ENCODE measurements at places on chromosomes 2 and 18.

DNA sequence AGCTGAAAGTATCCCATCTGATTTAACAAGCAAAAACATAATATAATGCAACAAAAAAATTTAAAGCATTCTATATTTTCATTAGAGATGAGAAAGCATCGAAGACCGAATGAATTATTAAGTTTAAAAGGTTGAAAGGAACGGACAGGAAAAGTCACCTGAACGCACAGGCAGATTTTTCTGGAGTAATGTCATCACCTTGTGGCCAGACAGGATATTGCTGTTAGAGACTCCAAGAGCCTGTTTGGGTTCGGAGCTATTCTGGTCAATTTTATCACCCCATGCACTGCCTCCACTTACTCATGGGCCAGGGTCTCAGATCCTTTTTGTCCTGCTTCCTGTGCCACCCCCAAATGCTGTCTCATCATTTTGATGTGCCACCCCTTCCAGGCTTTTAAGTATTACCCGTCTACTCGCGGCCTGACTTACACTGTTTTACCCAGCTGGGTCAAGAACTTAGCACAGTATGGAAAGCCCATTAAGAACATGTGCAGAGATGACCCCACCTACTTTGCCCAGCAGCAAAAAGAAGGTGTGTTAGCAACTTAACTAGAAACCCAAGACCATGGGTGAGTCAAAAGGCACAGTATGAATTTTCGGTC is 27.3 kb downstream of the GKN2 start:
- DNase-seq = peak; percentile 72

DNA sequence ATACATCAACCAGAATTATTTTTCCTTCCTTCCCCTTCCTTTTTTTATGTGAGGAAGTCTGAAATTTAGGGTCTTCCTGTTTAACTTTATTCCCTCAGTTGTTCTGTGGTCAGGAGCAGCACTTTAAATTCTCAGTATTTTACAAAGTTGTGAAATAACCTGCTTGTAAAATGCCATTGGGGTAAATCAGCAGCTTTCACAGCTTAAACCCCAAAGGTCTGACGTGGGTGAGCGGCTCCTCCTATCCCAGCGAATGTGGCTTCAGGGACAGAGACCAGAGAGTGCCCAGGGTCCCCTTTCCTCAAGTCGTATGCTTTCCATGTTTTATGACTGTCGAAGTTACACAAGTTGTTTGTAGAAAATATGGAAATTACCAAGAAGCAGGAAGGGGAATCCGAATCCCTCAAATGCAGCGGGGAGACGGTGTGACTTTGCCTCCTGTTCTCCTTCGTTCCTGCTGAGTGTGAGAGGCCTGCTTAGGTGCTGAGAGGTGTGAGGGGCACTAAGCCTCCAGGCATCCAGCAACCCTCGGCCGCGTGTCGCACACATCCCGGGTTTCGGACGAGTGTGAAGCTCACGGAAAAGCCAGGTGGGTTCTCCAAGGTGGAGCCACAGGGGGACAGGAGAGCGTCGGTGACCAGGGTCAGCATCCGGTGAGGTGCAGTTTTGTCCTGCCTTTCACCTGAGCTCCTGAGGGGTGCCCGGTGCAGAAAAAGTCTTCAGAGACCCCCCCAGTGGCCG is 10.8 kb upstream of the KCNG2 start:
- peak; percentile 73 for DNase-seq

GRCh38 chr2:38528008-38528442 is 74.7 kb downstream of the HNRNPLL start:
- DNase-seq = peak; percentile 89

DNA sequence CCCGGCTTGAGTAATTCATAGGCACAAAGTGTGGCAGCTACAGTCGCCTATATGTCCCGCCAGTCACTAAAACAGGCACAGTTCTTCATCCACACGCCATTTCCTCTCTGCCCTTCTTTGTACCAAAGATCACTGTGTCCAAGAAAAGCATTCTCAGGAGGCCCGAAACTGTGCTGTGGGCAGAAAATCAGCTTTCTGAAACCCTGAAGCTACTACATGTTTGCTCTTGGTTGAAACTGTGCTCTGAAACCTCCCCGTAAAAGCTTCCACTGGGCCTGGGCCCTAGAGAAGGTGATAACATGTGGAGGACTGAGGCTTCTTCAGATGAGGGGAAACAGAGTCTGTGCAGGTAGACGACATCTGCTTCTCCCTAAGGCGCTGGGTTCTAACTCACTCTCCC is 75.6 kb upstream of the ID2 start:
- no peak for DNase-seq

GRCh38 chr2:63993871-63994270 is 25.4 kb downstream of the VPS54 start:
- DNase-seq = no peak

DNA sequence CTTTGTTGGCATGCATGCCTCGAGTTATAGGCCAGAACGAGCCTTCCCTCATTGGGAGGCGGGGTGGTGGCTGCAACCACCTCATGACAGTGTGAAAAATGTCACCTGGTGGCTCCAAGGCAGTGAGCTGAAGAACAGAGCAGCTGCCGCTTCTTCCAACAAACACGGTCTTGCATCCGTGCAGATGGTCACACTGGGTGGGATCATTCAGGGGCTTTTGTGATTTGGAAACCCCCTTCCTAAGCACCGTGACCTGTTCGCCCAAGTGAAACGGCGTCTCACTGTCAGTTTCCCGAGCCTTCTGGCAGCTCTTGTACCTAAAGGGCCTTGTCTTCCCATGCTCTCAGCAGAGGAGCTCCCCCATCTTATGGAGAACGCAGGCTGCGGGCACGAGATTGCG is 159.7 kb downstream of the NAPG start:
- no peak for DNase-seq

DNA sequence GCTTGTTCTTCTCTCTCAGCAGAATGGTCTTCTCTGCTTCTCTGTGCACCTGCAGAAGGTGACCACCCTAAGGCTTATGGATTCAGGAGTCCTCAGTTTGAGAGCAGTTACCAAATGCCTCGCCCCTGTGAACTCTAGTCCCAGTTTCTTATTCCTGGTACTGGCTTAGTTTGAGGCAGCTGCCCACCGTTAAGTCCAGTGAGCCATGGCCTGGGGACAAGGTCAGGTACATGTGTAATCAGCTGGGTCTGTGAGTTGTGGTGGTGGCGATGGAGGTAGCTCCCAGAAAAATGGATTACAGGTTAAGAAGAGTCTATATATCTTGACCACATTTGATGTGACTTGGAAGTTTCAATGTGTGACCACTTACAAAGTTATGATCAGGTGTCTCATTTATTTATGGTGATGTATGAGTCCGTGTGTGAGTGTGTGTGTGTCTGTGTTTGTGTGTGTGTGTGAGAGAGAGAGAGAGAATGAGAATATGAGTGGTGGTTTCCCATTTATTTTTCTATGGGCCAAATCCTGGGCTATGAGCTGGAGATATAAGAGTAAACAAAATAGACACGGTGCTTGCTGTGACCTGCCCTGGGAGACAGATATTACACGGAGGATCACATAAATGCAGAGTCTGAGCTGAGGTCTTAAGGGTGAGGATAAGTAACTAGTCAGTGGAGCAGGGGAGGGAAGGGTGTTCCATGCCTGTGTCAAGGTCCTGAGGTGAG is 13.0 kb upstream of the IL1RN start:
- no peak for DNase-seq

GRCh38 chr2:240423788-240424191 is 11.7 kb upstream of the GPC1 start:
- DNase-seq = no peak

GRCh38 chr2:176111309-176111663 is 4.2 kb downstream of the HOXD11 start:
- peak; percentile 76 for DNase-seq

DNA sequence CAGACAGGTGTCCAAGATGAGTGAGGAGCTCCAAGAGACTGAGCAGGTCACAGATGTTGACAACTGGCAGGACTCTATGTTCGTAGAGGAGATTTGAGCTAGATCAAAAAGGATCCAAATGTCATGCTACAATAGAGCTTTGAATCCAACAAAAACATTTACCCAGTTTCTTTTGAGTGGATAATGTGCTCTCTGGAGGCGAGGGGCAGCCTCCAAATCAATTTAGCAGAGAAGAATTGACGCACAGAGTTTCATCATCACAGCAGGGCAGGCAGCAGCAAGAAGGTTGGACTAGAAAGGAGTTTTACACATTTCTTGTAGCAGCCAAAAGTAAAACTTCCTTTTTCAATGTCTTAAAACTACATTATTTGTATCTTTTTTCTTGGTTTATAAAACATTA is 653.0 kb downstream of the RNF144A start:
- DNase-seq = no peak

DNA sequence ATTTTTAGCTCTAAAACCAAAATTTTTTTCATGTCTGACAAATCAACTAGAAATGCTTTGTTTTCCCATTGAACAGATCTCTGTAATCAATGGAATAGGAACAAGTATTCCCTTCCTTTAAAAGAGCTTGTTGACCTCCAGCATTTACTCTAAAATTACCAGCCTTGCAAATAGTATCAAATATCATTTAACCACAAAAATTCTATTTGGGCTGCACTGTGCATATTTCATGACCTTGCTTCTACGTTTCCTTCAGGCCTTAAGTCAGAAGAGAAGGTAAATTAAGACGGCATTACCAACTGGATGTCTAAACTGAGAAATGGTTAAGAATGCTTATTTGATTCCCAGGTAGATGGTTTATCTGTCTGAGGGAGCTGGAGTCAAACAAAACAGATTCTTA is 33.3 kb upstream of the NRXN1 start:
- DNase-seq = no peak

GRCh38 chr2:43146083-43146482 is 80.3 kb downstream of the ZFP36L2 start:
- no peak for DNase-seq

GRCh38 chr2:218605432-218605831 is 2.3 kb upstream of the PLCD4 start:
- no peak for DNase-seq

GRCh38 chr2:99200076-99200800 is 19.3 kb downstream of the MRPL30 start:
- peak; percentile 28 for DNase-seq

All from NB4 (cell line).